Right renal pelvis (tissue), 4 donors: ENCODE measurements at places on chromosomes 16 and 17.

DNA sequence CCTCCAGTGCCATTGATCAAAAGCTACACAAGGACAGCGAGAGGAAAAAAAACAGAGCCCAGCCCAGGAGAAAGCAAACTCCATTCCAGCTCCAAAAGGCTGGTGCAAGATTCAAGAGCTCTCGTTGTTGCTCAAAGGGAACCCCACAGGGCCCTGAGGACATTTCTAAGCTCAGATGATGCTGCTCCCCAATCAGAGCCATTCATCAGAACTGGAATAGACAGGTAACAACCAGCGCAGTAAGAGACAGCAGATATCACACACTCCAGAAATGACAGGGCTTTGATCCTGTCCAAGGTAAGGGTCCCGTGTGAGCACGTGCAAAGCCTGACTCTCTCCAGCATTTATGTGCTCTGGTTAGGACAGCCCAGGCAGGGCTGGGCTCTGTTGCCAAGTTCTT is 20.1 kb downstream of the PMP22 start:
- no peak for DNase-seq

- DNase-seq: no peak
Observed at GRCh38 chr17:59607817-59608403, 11.8 kb upstream of the CLTC start.

DNA sequence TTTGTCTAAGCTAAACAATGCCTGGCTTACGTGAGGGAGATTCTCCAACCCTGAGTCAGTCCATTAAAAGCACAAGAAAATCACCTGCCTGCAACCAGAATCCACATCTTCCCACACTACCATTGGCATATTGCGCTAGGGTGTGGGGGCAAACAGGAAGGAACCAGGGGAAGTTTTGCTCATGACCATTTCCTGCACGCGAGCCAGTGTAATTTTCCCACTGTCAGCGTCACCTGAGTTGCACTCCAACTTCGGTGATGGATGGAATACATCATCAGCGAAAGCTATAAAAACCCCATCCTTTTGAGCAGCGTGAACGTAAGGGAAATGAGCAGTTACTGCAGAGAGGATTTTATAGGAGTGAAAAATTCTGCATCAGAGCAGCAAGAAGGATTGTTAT is 167.9 kb upstream of the NOL11 start:
- no peak for DNase-seq

- DNase-seq: no peak
Observed at GRCh38 chr17:70310221-70310672, 140.9 kb downstream of the KCNJ2 start.

DNA sequence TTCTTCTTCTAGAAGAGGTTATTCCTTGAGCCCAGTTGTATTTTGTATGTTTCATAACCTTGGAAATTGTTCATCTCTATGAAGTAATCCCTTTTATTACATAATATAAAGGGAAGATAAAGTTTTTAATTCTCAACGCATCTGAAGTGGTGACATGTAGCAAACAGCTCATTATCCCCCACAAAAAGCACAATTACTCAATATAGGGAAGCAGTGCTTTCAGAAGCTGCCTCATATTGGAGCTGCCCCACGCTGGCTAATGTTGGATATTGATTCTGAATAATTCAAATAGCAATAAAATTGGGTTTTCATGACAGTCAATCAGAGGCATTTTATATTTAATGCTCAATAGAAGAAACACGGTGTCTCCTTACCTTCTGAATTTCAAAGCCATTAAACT is 604.3 kb upstream of the RBFOX1 start:
- no peak for DNase-seq

DNA sequence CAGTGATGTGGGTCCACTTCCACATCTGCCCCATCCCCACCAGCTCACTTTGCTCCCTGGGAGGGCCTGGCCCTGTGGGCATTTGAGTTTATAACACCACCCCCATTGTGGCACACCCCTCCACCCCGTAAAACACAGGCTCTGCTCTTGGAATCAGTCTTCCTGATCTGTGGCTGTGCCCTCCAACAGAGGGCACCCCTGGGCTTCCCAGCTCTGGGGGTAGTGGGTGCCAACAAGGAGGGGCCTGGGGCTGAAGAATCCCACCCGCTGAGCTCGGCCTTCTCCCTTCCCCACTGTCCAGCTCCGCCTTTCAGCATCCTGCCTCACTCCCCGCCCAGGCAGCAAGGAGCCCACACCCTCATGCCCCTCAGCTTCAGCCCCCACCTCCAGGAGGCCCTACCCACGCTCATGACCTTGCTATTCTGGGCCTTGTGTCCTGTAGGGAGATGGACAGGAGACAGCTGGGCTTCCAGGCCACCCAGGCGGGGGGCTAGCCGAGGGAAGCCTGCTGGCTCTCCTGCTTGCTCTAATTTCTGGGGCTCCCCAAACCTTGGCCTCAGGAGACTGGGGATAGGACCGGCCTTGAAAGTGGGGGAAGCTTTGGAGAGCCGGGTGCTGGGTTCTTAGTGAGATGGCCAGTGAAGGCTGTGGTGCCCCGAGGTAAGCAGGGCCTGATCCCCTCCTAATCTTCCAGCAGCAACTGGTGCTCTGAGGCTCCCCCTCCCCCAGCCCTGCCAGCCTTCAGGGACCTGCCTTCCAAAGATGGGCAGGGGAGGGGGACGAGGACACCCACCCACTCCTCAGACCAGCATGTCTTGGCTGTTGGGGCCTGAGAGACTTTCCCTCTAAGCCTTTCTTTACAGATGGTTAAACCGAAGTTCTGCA is 2.9 kb upstream of the ATP2A1 start:
- DNase-seq: no peak

- no peak for DNase-seq
Observed at GRCh38 chr17:73513426-73513825, 130.8 kb downstream of the SDK2 start.
